ENCODE measurements at places on chromosomes 7 and 10.
A peak's percentile ranks its signal among the peaks of the same experiment; 100 is the strongest.

DNA sequence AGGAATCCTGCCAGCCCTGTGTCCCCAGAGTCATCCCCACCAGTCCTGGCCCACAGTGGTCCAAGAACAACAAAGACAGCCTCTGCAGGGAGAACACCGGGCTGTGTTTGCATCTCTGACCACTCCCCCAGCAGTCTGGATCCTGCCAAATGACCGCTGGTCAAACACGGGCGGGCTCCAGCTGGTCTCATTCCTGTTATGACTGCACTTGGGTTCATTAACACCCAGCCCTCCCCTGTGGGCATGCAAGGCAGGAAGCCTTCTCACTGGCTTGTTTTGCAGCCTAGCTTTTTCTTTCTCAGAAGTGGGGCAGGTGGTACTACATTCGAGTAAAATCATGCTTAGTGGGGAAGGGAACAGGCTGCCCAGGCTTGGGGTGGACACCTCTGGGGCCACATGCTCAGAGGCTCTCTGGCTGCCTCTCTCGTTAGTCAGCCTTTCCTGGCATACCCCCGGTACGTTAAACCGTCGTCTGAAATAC is 190.0 kb downstream of the PLXNA4 start:
- DNase-seq = peak; percentile 10

GRCh38 chr10:69761320-69761719 is 40.4 kb upstream of the COL13A1 start:
- DNase-seq = no peak

DNA sequence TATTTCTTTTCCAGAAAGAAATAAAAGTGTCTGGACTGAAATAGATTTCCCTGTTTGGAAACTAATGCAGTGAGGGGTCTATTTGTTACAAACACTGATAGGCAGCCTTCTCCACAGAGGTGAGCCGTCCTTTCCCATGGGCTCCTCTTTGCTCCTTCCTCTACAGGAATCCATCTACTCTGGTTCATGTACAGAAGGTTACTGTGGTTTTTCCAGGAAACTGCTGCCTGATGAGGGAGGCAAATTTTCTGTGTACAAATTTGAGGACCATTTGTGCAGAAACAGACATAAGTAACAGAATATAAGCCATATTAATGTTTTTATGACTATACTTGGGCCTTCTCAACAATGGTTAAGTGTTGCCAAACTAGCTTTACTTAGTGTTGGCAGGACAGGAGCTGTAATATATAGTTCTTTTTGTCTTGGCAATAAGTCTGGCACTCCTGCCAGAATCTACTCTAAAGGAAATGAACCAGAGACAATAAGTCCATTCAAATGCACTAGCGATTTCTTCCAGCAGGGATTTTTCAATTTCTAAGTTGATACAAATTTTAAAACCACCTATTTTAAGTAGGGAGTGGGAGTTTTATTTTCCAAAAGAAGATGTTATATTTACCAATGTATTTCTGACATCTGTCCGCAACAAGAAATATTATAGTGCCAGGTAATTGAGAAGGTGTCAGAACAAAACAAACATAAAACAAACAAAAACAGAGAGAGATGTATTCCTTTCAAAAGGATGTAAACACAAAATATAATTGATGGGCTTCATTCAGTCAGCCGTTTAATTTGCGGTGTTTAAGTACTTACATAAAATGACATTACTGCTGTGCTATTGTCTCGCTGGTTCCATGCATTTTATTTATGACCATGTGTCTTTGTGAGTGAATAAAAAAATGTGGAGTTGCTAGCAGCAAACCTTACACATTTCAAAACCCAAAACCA is 91.0 kb upstream of the NFE2L3 start:
- no peak for DNase-seq

- no peak for DNase-seq
Measured at GRCh38 chr10:102040305-102041050, 15.5 kb downstream of the ARMH3 start.

GRCh38 chr7:33494474-33494873 is 365.1 kb downstream of the BBS9 start:
- DNase-seq = no peak

DNA sequence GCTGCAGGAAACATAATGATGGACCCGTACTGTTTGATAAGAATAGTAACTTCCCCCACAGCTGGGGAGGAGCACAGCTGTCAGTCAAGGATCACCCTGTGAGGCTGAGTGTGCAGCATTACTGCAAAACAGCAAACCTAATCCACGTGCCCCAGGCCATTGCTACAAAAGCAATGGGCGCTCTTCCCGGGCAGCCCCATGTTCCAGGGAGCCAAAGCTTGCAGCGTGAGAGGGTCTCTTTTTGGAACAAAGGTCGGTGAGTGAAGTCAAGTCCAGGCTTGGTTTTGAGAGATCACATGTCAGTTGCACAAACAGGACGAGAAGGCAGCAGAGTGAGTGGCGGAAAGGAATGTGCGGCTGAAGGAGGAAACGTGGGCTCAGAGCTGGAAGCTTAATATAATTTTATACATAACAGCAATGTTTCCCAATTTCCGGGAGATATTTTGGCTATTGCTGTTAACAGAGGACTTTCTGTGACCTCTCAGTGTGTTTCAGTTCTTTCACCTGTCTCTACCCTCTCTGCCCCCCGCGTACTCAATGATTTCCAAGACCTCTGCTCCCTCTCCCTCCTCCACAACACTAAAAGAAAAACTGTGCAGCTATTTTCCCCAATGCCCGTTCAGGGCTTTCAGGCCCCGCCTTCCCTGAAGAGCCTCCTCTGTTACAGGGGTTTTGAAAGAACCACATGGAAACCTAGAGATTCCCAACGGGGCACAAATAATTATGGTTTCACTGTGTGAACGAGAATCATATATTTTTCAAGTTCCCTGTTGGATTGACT is 128.9 kb downstream of the MTPAP start:
- peak; percentile 77 for DNase-seq
